ENCODE measurements at places on chromosomes 4 and X.

DNA sequence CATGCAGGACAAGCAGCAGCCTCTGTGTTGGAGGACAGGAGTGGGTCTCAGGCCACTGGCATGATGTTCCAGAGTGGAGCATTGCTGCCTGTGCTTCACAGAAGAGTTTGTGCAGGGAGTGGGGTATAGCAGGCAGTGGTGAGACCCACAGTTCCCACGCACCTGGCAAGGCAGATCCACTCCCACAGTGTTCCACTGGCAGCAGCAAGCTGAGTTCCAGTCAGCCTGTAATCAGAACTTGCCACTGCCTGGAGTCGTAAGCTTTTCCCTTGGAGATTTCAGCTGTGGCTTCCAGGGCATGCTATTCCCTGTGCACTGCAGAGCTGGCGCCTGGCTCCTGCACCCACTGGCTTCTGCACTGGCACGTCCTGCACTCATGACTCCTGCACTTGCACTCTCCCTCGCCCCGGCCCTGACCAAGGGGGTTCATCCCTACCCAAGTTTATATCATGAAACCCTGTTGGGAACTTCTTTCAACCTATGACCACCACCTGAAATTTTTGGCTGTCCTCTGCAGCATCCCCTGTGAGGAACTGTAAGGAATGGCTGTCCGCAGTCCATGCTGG lies 1144.3 kb downstream of the RAPGEF2 start:
- DNase-seq: no peak

DNA sequence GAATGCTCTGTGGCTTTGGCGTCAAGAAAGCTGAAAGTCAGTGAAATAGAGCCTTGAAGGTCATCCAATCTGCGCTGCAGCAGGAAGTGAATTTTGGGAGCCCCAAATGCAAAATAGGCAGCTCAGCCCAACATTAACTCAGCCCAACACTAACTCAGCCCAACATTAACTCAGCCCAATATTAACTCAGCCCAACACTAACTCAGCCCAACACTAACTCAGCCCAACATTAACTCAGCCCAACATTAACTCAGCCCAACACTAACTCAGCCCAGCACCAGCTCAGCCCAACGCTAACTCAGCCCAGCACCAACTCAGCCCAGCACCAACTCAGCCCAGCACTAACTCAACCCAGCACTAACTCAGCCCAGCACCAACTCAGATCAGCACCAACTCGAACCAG lies 71.5 kb downstream of the SORBS2 start:
- no peak for DNase-seq

DNA sequence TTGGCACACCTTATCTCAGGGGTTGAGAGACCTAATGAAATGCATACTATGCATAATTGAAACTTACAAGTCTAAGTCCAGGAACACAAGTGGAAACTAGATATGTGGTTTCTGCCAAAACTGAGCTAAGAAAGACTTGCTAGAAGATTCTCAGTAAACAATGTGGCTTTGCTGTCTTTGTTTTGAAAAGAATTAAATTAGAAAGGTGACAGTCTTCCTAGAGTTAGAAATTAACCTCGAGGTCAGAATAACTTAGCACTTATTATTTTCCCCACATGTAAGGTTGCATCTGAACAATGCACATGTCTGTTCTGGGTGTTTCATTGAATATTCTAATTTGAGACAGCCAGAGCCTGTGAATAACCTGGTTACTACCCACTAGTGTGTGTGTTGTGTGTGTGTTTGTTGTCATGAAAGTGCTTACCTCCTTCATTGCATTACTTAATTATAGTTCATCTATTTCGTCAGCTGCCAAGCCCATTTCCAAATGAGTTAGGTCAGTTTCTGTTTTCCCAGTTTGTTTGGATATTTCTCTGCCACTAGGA lies 1.5 kb downstream of the EREG start:
- no peak for DNase-seq

GRCh38 chr4:27666943-27667342 lies 806.3 kb downstream of the STIM2 start:
- no peak for DNase-seq

DNA sequence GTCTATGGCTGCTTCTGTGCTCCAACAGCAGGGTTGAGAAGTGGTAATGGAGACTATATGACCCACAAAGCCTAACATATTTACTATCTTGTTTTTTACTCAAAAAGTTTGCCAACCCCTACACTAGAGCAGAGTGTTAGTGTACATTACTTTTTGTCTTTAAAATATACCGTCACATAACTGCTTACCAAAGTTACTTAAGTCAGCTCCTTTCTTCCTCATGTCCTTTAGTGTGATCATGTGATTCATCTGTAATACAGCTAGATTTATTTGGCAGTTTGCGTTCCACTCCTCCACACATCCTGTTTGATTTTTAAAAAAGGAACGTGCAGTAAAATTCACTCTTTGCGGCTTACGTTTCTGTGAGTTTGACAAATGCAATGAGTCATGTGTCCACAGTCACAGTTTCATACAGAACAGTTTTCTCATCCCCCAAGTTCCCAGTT lies 162.4 kb upstream of the GPRIN3 start:
- DNase-seq: peak; percentile 5

GRCh38 chr4:145843148-145843547 lies 95.5 kb downstream of the ZNF827 start:
- no peak for DNase-seq

- no peak for DNase-seq
Observed at GRCh38 chr4:13778367-13778766, 150.8 kb upstream of the BOD1L1 start.

DNA sequence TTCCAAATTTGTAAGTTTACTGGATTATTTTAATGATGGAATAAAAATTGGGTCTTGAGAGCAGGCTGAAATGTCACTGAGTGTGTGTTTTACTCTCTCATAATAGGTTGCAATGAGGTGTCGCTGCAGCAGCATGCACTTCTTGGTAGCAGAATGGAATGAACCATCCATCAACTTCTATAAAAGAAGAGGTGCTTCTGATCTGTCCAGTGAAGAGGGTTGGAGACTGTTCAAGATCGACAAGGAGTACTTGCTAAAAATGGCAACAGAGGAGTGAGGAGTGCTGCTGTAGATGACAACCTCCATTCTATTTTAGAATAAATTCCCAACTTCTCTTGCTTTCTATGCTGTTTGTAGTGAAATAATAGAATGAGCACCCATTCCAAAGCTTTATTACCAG lies 2.6 kb downstream of the SAT1 start:
- no peak for DNase-seq

DNA sequence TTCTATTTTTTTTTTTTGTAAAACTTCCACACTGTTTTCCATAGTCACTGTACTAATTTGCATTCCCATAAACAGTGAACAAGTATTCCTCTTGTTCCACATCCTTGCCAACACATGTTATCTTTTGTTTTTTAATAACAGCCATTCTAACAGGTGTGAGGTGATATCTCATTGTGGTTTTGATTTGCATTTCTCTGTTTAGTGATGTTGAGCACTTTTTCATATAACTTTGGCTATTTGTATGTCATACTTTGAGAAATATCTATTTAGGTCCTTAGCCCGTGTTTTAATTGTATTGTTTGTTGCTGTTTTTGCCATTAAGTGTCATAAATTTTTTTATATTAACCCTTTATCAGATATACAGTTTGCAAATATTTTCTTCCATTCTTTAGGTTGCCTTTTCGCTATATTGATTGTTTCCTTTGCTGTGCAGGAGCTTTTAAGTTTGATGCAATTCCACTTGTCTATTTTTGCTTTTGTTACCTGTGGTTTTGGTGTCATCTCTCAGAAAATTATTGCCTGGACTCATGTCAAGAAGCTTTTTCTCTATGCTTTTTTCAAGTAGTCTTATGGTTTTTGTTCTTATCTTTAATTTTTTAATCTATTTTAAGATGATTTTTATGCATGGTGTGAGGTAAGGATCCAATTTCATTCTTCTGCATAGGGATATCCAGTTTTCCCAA lies 27.9 kb upstream of the NDNF start:
- no peak for DNase-seq

- no peak for DNase-seq
Observed at GRCh38 chrX:106672527-106672926, 54.0 kb upstream of the RNF128 start.

- DNase-seq: no peak
Observed at GRCh38 chr4:38930204-38930603, 62.6 kb downstream of the FAM114A1 start.

GRCh38 chrX:120419463-120419862 lies 49.6 kb downstream of the LAMP2 start:
- DNase-seq: no peak

DNA sequence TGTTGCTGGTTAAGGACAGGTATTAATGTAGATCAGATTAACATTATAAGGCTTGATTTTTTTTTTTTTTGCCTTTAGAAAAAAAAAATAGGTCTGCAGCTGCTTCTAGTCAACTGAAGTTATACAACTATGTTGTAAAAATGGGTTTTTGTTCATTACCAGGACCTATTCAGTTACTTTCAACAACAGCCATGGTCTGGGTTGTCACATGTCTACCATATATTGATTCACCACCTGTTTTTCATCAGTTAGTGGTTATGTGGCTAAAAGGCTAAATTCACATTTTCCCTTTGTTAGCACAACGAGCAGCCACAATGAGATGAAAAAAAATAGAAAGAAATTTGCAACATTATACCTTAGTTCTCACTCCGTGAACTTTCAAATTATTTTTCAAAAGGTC lies 45.5 kb downstream of the GLRB start:
- DNase-seq: no peak

GRCh38 chr4:158042591-158043030 lies 130.2 kb downstream of the GASK1B start:
- DNase-seq: no peak

GRCh38 chrX:136725441-136726104 lies 55.2 kb downstream of the ARHGEF6 start:
- no peak for DNase-seq

GRCh38 chrX:103066606-103067005 lies 2.6 kb upstream of the BEX1 start:
- DNase-seq: no peak

DNA sequence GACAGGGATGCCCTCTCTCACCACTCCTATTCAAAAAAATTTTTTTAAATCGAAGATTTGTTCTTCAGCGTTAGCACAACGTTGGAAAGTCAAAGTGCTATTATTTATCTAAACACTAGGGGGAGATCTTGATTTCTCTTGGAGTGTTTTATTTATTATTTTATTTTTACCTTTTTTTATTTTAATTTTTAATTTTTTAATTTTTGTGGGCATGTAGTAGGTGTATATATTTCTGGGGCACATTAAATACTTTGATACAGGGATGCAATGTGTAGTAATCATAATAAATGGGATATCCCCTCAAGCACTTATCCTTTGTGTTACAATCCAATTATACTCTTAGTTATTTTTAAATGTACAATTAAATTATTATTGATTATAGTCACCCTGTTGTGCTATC lies 37.4 kb upstream of the SLC10A4 start:
- no peak for DNase-seq

GRCh38 chrX:154749856-154750255 lies 1.0 kb downstream of the GAB3 start:
- DNase-seq: no peak

DNA sequence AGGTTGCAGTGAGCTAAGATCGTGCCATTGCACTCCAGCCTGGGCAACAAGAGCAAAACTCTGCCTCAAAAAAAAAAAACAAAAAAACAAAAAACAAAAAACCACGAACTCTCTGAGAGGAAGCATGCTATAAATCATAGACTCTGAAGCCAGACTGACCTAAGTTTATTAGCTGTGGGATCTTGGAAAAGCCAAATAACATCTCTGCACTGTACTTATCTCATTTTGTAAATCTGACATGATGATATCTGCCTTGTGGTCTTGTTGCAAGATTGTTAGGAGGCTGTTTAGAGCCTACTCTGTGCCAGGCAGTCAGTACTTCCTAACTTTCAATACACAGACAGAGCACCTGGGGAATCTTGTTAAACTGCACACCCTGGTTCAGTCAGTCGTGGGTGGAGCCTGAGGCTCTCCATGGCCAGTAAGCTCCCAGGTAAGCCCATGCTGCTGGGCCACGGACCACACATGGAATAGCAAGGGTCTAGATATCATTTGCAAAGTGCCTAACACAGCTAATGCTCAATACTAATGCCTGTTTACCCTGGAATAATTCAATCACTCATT lies 107.6 kb upstream of the SMIM10 start:
- no peak for DNase-seq

DNA sequence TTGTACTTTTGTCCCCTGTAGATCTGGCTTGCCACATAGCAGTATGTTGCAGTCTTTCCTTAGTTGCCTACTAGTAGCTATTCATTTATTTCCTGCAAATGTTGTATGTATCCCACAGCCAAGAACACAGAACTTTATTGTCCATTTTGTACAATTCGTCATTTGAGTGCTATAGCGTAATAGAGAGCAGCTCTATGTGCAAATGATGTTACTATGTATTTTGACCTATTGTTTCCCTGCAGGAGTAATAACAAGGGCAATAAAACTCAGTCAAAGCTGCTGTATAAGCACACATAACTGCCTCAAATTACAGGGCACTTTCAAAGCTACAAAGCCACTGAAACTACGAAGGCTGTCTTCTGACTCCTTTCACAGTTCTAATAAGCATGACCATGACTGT lies 48.1 kb downstream of the NRK start:
- no peak for DNase-seq

- no peak for DNase-seq
Observed at GRCh38 chr4:3128976-3129375, 54.5 kb downstream of the HTT start.

DNA sequence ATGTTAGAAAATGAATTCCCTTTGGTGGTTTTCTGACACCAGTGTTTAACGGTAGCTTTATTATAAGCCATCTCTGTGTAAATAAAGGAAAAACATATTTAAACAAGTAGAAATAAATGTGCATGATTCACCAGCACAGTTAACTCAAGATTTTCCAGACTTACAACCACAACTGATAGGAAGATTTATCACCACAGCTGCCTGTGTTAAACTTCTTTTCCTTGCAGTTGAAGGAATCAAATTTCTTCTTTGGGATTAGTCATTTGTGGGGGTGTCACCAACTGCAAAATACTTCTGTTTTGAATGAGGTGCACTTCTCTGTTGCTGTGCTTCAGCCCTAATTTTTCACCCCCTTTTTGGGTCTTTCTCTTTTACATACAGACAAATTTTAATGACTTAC lies 128.1 kb upstream of the STK26 start:
- no peak for DNase-seq

GRCh38 chr4:135244056-135244455 lies 1042.5 kb upstream of the PABPC4L start:
- no peak for DNase-seq

DNA sequence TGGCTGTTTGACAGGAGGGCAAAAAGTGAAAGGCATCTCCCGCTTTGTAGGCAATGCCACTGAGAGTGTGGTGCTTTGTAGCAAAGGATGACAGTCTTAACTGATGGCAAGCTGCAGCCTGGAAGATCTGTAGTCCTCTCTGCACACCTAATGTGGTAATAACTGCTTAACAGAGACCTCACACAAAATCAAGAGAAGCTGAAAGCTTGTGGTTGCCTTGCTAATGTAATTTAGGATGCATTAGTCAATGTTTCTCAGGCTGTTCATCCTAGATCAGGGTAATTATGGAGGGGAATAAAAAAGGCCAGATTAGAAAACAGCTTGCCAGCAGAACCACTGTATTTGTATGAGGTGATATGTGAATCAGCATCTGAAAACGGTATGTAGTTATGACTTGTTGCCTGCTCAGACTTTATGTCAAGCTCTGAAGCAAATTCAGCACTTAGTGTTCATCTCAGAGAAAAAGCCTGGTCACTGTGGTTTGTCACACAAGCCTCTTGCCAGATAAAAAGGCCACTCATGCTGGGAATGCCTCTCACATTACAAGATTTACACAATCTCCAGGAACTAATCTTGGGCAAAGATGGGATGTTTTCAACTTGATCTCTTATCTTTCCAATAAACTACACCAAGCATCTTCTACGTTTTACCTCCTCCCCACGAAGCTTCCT lies 130.8 kb downstream of the ENOX2 start:
- no peak for DNase-seq

- no peak for DNase-seq
Observed at GRCh38 chr4:304969-305680, at the start of gene ZNF732. Gene ZNF732 (minus strand): TSS chr4:305474. CDS start chr4:305310, 164 bp downstream.
